ENCODE measurements at places on chromosomes 5 and 9.

DNA sequence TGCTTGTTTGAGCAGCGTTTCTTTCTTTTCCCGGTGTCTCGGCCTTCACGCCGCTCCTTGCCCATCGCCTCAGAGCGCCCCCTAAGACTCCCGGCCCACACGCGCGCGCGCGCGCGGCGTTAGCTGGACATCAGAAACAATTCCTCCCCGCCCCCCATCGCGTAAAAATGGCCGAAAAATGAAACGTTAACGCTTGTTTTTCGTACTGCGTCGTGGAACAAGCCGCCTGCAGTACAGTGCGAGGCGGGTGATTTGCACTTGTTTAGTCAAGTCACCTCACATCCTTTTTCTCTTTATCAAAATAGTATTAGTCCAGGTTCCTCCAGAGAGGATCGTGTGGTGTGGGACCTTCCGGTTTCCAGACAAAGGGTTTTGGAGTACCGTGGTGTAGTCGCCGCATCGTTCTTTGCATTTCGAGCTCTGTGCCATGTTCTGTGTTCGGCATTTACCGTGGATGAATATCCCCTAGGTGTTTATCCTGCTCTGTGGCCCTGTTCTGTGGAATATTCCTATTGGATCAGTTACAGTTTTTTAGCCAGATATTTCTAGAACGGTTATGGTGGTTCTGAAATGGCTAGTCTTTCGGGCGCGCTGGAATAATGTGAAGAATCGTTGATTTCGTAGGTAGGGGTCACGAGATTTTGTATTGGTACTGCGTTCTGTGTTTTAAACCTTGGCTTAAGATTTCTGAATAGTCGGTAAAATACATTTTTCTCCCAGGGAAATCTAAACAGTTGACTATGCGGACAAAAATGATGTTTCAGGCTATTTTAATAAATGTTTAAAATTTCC is 1.0 kb downstream of the MATR3 start:
- peak; percentile 77 for DNase-seq

DNA sequence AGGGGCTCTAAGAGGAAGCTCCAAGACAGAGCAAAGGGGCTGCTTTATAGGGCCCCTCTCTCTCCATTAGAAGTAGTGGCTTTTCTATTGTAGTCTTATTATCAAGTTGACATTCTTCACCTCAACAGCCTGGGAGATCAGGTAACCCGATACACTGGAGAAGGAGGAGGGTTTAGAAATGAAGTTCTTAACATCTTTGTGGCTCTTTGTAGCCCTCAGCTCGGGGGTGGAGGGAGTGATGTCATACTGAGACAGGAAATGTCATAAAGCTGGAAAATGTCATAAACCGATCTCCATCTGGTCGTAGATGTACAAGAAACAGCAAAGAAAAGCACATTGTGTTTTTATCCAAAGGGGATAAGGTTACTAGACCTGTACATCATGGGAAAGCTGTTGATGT is 17.9 kb downstream of the PDZD2 start:
- no peak for DNase-seq

DNA sequence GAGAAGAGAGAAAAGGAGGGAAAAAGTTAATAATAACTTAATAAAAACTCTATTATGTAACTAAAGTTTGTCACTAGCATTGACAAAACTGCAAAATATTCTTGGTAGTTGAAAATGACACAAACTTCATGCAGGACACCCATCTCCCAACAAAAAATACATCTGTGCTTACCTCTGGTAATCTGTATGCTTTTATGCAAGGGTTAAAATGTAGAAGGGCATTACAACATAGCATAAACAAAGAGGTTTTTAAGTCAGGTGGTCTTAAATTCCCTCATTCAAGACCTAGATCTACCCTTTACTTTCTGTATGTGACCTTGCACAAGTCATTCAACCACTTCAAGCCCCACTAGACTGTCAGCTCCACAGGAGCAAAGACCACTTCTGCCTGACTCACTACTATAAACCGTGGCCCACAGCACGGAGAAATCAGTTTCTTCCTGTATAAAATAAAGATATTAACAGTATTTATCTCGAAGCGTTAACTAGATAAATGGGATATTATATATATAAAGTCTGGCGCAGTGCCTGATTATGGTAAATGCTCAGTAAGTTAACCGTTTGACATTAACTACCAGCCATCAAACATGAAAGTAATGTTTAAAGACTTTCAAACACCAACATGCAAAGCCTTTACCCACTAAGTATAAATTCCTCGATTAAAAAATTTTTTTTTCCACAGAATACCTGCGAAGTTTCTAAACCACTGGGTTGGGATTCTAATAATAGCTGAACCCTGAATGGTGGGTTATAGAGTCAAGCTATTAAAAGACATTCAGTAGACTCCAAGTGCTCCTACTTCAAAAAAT is 2.0 kb downstream of the FBXL17 start:
- peak; percentile 45 for DNase-seq

GRCh38 chr5:68533051-68533450 is 317.5 kb downstream of the PIK3R1 start:
- DNase-seq = no peak

GRCh38 chr9:115107701-115108100 is 10.3 kb downstream of the TNC start:
- no peak for DNase-seq

DNA sequence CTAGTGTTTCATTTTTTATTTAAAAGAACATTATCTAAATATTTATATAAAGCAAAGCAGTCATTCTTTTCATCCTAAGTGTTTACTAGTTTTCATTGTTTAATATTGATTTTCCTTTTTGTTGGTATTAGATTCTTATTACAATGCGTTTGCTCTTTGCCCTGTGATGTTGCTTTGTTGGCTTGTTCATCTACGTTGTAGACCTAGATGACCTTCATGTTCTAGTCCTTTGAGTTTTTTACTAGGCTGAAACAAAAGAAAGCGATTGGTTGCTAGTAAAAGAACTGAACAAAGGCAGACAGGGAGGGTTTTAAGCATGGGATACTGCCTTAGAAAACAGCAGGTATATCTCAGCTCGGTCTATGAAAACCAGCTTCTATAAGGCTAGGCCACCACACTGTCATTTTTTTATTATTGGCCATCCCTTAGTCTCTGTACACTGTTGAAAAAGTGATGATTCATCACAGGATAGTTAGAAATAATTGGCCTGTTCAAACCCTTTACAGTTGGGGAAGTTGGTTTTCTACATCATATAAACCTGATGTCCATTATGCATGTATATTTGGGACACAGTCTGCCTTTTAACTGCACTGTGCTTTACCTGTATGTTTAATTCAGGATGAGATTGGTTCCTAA is 119.0 kb downstream of the ZCCHC7 start:
- no peak for DNase-seq

DNA sequence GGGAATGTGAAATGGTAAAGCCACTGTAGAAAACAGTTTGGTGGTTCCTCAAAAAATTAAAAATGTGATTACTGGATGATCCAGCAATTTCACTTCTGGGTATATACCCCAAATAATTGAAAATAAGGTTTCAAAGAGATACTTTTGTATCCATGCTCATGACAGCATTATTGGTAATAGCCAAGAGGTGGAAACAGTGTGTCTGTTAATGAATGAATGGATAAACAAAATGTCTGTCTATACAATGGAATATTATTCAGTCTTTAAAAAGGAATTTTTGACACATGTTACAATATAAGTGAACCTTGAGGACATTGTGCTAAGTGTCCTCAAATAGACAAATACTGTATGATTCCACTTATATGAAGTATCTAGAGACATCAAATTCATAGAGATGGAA is 40.1 kb downstream of the NUP214 start:
- no peak for DNase-seq

- DNase-seq = no peak
These were observed 416.5 kb upstream of the CCNH start for GRCh38 chr5:87829217-87829551.

DNA sequence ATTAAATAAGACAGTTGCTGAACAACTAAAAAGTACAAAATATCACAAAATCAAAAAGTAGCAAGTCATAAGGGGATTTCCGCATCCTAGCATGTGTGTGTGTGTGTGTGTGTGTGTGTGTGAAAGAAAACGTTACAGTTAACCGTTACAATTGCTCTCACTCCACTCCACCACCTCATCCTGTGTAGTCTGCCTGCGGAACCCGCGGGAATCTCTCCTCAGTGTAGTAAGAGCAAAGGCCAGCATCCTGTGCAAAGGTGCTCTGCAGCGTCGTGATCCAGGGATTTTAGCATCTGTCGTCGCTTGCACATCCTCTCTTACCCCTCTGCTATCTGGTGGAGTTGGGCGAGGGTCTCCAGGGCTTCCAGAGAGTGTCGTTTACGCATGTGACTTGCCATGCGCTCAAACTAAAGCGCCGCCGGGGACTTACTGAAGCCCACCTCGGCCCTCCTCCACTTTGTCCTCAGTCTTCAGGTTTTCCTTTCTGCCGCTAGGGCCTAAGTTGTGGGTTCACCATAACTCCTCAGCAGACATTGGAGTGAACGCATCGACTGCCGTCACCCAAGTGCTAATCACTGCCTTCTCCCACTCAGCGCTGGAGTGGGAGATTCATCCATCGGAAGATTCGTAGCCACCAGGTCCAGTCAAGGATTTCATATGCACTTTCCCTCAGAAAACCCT is 3.9 kb downstream of the CDKN2B start:
- DNase-seq = no peak

All from natural killer cell (primary cell).